ENCODE measurements at places on chromosomes 5 and 9.

DNA sequence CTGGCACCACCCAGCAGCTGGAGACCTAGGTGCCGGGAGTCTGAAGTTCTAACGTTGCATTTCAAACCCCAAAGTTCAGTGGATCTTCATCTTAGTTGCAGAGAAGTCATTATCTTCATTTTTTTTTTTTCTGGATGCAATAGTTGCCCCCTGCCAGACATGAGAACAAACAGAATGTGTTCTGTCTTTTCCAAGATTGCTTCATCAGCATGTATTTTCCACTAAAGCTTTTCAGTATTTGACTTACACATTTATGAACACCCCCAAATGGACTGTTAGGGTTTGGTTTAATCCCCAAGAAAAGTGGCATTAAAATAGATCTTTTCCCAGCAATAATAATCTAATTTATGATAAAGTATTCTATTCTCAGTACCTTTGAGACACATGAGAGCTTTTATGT lies 135.2 kb upstream of the OSMR start:
- ATAC-seq, result no peak

GRCh38 chr5:173573126-173573960 lies 43.1 kb downstream of the BOD1 start:
- peak; percentile 83 for ATAC-seq

DNA sequence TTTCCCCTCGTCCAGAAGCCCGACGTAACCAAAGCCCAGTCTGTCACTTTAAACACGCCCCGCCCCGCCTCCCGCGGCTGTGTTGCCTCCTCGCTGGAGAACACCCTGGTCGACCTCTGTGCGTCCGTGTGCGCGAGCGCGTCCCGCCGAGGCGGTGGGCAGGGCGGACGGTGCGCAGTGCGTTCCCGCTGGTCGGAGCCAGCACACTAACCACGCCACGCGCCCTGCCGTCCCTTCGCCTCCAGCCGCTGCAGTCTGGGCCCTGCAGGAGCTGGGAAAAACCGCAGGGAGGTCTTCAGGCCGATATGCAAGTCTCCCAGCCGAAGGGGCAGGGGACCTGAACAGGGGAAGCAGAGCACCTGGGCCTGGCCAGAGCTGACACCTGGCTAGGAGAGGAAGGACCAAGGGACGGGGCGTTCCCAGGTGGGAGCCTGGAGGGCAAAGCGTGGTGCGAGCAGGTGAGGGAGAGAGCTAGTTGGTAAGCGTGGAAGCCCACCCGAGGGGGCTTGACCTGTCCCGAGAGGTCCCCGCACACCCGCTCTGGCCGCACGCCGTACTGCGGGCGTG lies 1.3 kb upstream of the PHPT1 start:
- peak; percentile 52 for ATAC-seq

- ATAC-seq, result no peak
These were observed 183.5 kb downstream of the CDK5RAP2 start for GRCh38 chr9:120396418-120396817.

- no peak for ATAC-seq
These were observed 19.0 kb downstream of the RICTOR start for GRCh38 chr5:39055027-39055767.

DNA sequence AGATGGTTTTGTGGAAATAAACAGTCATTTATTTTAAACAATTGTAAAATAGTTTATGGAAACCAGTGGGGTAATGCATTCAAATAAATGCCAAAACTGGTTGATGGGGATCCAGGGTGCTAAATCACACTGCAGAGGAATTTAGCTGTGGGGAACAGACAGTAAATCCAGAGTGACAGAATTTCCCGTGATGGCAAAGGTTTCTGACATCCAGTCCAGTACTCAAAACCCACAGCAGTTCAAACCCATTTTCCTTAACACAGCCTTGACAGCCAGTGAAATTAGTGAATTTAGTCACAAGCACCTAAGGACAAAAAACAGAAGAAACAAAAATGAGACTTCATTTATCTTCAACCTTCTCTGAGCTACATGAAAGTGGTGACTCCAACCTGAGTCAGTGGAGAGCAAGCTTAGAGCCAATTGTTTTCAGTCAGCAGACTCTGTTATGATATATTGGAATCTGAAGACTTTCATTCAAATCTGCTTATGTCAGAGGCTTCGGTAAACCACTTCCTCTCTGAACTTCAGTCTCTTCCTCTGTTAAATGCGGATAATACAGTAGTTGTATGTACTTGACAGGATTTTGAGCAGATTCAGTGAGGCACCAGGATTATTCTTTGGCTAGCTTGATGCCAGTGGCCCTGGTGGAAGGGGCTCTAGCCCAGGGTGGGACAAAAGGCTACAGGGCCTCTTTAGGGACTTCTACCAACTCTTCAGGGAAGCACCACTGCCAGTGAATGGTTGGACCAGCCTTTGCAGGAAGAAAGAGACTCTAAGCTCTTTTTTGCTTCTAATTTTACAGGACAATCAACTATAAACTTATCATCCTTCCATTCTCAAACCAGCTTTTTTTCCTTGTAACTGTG lies 185.3 kb downstream of the MAPKAP1 start:
- peak; percentile 90 for ATAC-seq

GRCh38 chr9:21576331-21577189 lies 94.4 kb upstream of the IFNE start:
- ATAC-seq, result peak; percentile 79

All from esophagus mucosa (tissue), 1 donor.